ENCODE measurements at places on chromosomes 6 and 20.

DNA sequence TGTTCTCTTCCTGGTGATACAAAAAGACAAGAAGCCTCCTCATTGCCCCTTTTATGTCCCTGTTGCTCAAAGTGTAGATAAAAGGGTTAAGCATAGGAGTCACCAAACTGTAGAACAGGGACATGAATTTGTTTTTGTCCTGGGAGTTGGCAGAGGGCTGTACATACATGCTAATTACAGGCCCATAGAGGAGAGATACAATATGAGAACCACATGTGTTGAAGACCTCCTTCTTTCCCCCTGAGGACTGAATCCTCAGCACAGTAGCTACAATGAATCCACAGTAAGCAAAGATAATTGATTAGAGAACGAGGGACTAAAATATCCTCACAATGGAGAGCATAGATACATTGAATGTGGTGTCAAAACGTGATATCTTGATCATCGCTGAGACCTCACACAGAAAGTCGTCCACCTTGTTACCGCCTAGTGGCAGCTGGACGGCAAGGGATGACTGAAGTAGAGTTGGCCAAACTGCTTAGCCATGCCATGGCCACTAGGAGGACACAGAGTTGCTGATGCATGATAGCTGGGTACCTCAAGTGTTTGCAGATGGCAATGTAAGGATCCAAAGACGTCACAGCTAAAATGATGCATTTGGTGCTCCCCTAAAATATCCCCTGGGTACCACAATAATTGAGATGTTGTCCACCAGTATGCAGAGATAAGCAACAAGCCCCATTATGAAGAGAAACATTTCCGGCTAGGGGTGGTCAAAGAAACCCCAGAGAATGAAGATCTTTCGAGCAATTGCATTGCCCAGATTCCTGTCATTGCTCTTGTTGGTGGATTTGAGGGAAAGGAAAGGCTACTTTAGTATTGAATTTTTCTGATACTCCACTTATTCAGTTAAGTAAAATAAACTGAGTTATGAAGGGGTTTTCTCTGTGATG lies 15.0 kb downstream of the OR2B3 start:
- no peak for DNase-seq

DNA sequence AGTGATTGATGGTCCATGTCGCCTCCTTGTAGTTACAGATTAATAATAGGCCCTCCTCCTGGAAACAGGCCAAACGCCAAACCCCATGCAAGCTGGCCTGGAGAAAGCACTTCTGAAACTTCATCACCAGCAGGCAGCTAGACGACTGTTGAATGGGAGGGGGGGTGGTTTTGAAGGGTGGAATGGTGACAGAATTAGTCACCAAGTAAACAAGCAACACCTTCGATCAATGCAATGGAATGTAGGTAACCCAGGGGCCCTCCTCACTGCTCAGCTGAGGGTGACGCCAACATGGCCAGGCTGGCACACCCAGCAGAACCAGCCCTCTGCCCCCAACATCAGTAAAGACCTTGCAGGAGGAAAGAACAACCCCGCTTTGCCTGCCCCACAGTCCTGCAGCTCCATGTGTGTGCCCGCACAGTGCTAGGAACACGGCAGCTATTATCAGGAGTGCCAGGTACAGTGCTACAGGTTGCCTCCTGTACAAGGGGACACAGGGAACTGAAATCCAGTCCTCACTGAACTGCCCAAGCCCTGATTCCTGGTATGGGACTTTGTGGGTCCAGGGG lies 2.7 kb downstream of the BCAS1 start:
- no peak for DNase-seq

- no peak for DNase-seq
Observed at GRCh38 chr20:37336369-37337207, 9.4 kb upstream of the SRC start.

- no peak for DNase-seq
Observed at GRCh38 chr20:23503649-23504048, 12.7 kb downstream of the CST8 start.

DNA sequence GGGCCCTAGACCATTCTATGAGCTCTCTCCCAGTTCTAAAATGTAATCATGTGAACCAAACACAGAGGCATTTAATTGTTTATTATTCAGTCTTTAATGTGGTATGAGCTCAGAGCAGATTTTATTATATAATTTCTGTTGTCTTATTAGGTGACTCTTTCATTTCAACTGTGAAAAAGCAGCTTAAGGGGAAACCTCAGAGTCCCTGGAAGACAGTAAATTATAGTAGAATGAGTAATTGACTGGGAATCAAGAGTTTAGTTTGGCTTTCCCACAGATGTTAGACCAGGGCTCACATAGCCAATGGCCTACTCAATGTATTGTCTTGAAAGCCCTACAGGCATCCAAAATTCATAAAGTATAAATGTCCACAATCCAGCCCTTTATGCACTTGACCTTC lies 390.4 kb upstream of the SLC35B3 start:
- DNase-seq = no peak

GRCh38 chr6:144266091-144266649 lies 19.0 kb upstream of the UTRN start:
- peak; percentile 96 for DNase-seq

GRCh38 chr6:156359912-156360311 lies 417.3 kb upstream of the ARID1B start:
- DNase-seq = no peak

DNA sequence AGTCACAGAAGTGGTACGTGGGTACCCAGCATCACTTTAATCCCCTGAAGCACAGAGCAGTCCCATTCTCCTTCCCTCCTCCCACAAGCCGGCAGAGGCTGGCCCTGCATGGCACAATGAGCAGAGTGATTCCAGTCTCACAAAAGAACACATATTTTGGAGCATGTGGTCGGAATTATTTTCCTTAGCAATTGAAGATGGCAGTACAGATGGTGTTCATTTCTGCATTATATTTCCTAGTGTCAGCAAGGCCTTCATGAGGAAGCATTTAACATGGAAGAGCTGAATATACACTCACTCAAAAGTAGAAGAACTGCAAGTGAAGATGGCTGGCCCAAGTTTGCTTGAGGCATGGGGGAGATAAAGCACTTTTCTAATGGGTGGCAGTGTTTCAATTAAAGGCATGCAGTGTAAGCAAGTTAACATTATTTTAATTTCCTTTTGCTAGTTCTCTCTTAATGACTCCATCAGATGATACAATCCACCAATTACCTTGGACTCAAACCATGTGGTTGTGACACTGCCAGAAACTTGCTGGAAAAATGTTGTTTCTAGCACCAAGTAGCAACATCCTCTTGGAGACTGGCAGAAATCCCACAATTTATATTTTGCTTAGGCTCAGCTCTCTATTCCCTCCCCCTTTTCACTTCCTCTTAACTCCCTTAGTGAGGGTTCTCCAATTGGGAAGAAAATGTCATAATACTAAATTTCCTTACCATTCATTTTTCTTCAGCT lies 74.4 kb downstream of the ARHGAP18 start:
- peak; percentile 57 for DNase-seq

GRCh38 chr6:6379573-6379972 lies 59.1 kb upstream of the F13A1 start:
- no peak for DNase-seq

GRCh38 chr6:36721369-36722140 lies 23.9 kb downstream of the RAB44 start:
- no peak for DNase-seq

DNA sequence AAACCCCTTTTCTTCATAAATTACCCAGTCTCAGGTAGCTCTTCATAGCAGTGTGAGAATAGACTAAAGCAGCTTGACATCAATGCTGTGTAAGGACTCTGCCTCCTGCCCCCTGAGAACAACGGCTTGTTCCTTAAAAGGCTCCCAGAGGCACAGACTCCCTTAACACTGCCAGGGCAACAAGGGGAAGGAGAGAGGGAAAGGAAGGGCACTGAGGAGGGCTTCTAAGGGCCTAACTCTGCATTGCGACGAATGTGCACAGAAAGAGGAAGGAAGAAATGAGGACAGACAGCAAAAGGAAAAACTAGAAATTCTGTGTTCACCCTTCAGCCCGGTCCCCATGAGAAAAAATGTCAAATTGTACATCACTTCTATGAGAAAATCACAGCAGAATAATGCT lies 74.0 kb downstream of the AGPAT4 start:
- DNase-seq = no peak

DNA sequence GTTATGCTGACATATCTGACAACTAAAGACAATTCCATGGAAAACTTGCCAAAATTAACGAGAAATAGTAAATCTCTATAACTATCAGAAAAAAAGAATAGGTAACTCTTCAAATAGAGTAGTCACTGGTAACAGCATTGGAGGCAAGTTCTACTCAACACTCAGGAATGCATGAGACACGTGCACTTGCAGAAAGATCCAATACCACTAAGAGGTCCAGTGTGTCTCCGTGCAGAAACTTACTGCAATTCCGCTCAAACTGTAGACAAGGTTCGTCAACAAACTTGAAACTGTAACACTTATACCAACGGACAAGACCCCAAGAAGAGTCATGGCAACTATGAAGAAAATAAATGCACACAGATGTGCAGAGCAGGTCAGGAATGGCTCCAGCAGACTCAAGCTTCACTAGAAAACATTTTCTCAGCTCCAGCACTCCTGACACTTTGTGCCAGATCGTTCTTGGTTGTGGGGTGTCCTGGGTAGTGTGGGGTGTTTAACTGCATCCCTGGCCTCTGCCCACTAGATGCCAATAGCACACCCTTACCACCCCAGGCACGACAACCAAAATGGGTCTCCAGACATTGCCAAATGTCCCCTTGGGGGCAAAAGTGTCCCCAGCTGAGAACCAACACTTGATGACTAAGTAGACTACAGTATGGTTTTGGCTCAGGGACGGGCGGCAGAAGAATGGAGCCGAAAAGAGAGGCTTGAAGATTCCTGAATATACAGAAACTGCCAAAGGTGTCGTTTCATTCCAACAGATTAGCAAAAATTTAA lies 134.8 kb downstream of the DTNBP1 start:
- no peak for DNase-seq

DNA sequence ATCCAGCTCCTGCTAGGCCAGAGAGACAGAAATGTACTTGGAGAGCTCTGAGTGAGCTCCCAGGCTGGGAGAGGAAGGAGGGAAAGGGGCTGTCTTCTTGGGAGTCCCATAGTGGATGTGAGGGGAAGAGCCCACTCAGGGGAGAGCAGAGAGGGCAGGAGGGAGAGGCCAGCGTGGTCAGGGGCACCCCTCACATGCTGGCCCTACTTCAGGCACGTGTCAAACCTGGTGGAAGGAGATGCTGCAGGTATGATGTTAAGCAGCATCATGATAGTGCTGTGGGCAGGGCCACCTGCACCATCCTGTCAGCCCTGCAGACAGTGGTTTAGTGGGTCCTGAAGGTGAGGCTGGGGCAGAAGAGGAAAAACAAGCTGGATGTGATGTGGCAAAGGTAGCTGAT lies 265.4 kb upstream of the RNF24 start:
- no peak for DNase-seq

GRCh38 chr6:147660334-147661311 lies 152.1 kb downstream of the SAMD5 start:
- no peak for DNase-seq

DNA sequence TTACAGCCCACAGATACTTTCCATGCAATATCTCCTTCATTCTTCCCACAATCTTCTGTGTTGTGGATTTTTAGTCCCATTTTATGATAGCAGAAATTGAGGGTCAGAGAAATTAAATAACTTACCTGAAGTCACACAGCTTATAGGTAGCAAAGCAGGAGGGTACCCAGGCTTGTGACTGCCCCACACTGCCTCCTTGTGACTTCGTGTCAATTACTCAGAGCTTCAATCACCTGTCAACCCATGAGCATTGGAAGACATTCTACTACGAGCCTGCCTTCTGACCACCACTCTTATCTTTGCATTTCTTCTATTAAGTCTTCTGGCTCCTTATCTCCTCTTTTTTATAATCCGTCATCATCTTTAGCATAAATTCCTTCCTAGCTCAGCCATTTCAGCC lies 71.6 kb upstream of the NRSN1 start:
- DNase-seq = no peak

- no peak for DNase-seq
Observed at GRCh38 chr6:6859722-6860121, 248.0 kb upstream of the RREB1 start.

DNA sequence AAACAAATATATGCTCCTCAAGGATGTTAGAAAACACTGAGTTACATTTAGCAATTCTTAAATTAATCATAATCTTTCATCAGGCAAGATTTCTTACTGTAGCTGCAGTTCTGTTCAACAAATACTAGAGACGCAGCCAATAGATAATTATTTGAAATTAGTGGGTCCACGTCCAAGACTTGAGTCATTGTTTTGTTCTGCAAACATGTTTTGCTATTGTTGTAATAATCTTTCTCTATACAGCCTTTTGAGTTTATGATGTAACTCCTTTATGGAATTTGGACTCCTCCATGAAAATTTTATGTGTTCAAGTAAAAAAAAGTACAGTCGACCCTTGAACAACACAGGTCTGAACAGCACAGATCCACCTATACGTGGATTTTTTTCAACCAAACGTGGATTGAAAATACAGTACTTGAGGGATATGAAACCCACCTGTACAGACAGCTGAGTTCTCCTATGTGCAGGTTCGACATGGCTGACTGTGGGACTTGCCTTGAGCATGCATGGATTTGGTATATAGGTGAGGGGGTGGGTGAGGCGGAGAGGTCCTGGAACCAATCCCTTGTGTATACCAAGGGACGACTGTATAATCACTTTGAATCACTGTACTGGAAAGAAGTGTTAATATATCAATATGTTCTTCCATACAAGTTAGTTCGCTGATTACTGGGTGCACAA lies 41.3 kb upstream of the SLC22A16 start:
- no peak for DNase-seq

DNA sequence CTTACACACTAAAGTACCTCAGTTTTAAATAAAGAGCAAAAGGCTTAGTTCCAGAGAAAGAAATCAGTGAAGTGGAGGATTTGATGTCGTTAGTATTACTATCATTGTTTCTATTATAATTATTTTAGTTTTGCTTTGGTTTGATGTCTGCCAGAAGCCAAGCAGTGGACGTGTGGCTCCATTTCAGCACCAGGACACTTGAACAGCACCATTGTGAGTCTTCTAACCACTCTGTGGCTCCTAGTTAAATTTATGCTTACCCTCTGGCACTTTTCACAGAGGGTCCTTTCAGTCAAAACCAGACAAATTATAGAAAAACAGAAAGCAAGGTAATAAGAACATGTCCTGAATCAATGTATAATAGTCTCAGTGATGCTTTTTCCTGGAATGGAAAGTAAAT lies 3.4 kb downstream of the COL9A1 start:
- DNase-seq = no peak

GRCh38 chr6:144131248-144131709 lies 19.0 kb upstream of the STX11 start:
- DNase-seq = peak; percentile 50

- no peak for DNase-seq
Observed at GRCh38 chr20:17895641-17896171, 72.9 kb downstream of the SNX5 start.
